ENCODE measurements at places on chromosomes 1 and 21. TPM values are rescaled to one million over a fixed set of nuclear protein-coding genes. Genes with fewer than 3 reads are reported as not detected.
A peak's percentile ranks its signal among the peaks of the same experiment; 100 is the strongest.

- H3K4me3 ChIP-seq, result no peak overlapping the region
- peaks cover 4% of the 10 kb centered on the region for H3K27me3 ChIP-seq
- peaks cover 11% of the 10 kb centered on the region for H3K36me3 ChIP-seq
- peak overlapping the region; percentile 26 for H3K27ac ChIP-seq
These were observed 163.9 kb downstream of the GABPA start for GRCh38 chr21:25898671-25899070.

DNA sequence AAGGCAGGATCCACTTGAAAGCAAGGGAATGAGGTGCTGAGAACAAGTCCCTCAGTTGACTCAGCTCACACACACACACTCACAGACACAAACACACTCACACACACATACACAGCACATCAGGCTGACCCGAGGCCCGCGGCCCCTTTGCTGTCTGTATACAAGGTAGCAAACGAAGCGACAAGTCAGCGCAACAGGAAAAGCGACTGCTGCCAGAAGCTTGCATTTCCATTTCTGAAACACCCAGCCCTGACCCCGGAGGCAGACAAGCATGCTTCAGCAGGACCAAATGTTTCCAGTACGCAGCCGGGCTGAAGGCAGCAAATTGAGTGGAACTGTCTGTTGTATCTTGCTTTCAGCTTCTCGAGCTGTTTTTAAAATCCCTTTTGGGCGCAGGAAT lies 501.6 kb downstream of the NPHP4 start:
- no peak overlapping the region for H3K4me3 ChIP-seq
- peaks cover 2% of the 10 kb centered on the region for H3K27me3 ChIP-seq
- no peak overlapping the region for H3K27ac ChIP-seq

The RCAN3 gene
- total RNA-seq, result 21.8 TPM

The BCL2L15 gene
- 1.8 TPM for total RNA-seq

DNA sequence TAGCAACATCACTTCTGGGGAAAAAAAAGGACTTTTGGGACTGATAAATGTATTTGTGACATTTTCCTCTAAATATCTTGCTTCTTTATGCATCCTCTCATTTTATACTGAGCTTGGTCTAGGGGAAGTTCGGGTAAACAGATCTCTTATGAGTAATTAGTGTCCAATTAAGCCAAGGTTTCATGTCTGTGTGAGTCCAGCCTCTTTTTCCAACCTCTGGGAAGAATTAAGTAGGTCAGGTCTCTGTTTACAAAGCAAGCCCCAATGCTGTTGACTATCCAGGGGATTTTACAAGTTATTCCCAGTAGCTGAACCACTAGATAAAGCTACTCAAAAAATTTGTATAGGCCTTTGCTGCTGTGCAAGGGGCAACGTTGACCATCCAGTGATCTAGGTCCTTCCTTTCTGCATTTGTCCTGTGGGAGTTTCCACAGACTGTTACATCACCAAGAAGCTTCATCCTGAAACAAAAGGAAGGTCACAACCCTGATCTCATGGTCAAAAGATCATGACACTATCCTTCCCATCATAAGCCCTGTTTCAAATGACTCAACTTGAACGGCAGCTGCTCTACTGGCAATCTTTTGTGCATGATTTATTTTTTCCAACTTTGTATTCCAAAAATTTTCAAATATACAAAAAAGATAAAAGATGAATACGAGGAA lies 74.3 kb downstream of the ETS2 start:
- no peak for DNase-seq
- H3K27me3 ChIP-seq, result no peaks in the 10 kb centered on the region
- no peak overlapping the region for H3K27ac ChIP-seq
- no peak overlapping the region for H3K4me3 ChIP-seq
- peaks cover 15% of the 10 kb centered on the region for H3K36me3 ChIP-seq

GRCh38 chr1:47532921-47533792 lies 95.3 kb downstream of the FOXD2 start:
- no peaks in the 10 kb centered on the region for H3K36me3 ChIP-seq
- peaks cover 8% of the 10 kb centered on the region for H3K27me3 ChIP-seq
- peak overlapping the region; percentile 78 for H3K4me3 ChIP-seq
- peak; percentile 66 for DNase-seq
- peaks cover 13% of the 10 kb centered on the region for H3K4me1 ChIP-seq

DNA sequence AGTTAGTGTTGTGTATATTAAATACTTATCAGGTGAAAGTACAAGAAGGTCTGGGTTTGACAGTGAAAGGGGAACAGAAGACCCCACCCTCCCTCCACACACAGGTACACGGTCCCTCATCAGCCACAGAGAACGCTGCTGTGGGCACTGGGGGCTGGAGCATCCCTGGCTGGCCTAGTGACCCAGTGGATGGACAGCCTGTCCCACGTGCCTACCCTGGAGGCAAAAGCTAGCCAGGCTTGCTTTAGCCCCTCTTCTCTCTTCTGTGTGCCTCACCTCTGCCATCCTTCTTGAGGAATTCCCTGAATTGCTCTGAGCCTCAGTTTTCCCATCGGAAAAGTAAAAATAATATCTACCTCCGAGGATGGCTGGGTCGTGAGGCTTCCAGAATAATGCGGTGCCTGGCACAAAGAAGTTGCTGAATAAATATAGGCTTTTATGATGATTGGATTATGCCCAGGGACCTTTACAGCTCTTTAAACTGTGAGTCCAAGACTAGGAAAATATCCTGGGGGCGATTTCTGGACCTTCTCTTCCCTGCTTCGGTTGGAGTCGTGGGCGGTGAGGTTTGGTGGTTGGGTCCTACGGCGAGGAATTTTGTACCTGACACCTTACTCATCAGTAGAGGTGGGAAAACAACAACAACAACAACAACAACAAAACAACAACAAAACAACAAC lies 918 bp downstream of the IFNLR1 start:
- H3K36me3 ChIP-seq, result no peaks in the 10 kb centered on the region
- H3K27me3 ChIP-seq, result peaks cover 15% of the 10 kb centered on the region
- peaks cover 2% of the 10 kb centered on the region for H3K4me1 ChIP-seq
- no peak overlapping the region for H3K27ac ChIP-seq
- no peak for DNase-seq

GRCh38 chr1:174324939-174325338 lies 122.8 kb upstream of the GPR52 start:
- H3K27me3 ChIP-seq, result no peaks in the 10 kb centered on the region
- peaks cover 15% of the 10 kb centered on the region for H3K36me3 ChIP-seq
- no peak overlapping the region for H3K27ac ChIP-seq
- no peak for DNase-seq
- H3K4me1 ChIP-seq, result no peaks in the 10 kb centered on the region
- H3K4me3 ChIP-seq, result no peak overlapping the region

DNA sequence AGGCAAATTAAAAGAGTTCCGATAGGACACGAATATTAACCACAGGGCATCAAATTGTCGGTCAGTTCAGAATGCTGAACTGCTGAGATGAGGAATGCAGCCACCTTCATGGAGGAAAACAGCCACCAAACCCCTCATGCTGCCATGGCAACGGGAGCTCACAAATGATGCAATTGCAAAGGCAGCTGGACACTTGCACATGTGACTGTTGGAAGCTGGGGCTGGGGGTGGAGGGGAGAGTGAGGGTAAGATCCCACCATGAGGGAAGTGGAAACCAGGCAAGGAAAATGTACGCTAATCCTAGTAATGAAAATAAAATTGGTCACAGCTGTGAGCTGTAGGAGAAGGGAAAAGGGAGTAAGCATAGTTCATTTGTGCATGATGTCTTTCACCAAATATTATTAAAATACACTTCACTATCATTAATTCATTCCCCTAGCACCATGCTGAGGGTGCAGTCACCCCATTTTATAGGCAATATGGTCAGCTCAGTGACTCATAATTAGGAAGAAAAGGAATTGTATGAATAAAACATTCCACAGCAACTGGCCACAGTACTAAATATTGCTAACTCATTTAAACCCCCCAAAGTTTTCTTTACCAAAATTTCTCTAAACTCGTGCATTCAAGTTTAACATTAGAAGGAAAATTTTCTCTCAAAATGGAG lies 15.3 kb downstream of the BECN2 start:
- peak overlapping the region; percentile 91 for H3K27ac ChIP-seq
- H3K4me1 ChIP-seq, result peaks cover 9% of the 10 kb centered on the region
- H3K36me3 ChIP-seq, result no peaks in the 10 kb centered on the region

- H3K27me3 ChIP-seq, result peaks cover 10% of the 10 kb centered on the region
- no peak overlapping the region for H3K27ac ChIP-seq
- no peak overlapping the region for H3K4me3 ChIP-seq
- peak; percentile 38 for DNase-seq
- peaks cover 16% of the 10 kb centered on the region for H3K4me1 ChIP-seq
- H3K36me3 ChIP-seq, result peaks cover 9% of the 10 kb centered on the region
These were observed 41.5 kb downstream of the KIAA1614 start for GRCh38 chr1:180954005-180954800.

The GBP7 gene
- not detected for total RNA-seq

- no peaks in the 10 kb centered on the region for H3K27me3 ChIP-seq
- no peak overlapping the region for H3K27ac ChIP-seq
- H3K4me3 ChIP-seq, result no peak overlapping the region
- no peak for DNase-seq
- H3K4me1 ChIP-seq, result peaks cover 2% of the 10 kb centered on the region
These were observed 43.2 kb downstream of the FRRS1 start for GRCh38 chr1:99723251-99723650.

- no peaks in the 10 kb centered on the region for H3K27me3 ChIP-seq
- H3K27ac ChIP-seq, result no peak overlapping the region
- H3K4me1 ChIP-seq, result peaks cover 4% of the 10 kb centered on the region
- no peak for DNase-seq
- H3K36me3 ChIP-seq, result peaks cover 4% of the 10 kb centered on the region
These were observed 26.5 kb downstream of the BCL9 start for GRCh38 chr1:147567594-147568381.

All from glutamatergic neuron (in vitro differentiated cells).